ENCODE measurements at places on chromosomes 5 and 9.
A peak's percentile ranks its signal among the peaks of the same experiment; 100 is the strongest.

DNA sequence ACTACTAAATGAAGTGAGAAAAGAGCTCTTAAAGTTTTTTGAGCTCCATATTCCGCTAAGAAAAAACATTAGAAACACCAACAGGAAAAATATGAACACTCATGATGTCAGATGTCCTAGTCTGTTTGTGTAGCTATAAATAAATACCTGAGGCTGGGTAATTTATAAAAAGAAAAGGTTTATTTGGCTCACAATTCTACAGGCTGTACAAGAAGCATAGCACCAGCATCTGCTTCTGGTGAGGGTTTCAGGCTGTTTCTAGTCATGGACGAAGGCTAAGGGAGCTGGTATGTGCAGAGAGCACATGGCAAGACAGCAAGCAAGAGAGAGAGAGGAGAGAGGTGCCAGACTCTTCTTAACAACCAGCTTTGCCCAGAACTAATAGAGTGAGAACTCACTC, 186.2 kb downstream of the PLK2 start:
- DNase-seq = no peak

GRCh38 chr9:133999851-134000265, 7.7 kb upstream of the VAV2 start:
- DNase-seq = peak; percentile 79

DNA sequence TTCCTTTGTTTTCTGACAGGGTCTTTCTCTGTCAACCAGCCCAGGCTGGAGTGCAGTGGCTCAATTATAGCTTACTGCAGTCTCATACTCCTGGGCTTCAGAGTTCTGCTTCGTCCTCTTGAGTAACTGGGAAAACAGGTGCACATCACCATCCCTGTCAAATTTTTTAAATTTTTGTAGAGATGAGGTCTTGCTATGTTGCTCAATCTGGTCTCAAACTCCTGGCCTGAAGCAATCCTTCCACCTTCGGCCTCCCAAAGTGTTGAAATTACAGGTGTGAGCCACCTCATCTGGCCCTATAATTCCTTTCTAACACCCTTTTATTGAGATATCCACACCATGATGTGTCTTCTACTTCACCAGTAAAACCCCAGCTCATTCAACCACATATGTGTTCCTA, 341.6 kb upstream of the PCSK5 start:
- DNase-seq = no peak

DNA sequence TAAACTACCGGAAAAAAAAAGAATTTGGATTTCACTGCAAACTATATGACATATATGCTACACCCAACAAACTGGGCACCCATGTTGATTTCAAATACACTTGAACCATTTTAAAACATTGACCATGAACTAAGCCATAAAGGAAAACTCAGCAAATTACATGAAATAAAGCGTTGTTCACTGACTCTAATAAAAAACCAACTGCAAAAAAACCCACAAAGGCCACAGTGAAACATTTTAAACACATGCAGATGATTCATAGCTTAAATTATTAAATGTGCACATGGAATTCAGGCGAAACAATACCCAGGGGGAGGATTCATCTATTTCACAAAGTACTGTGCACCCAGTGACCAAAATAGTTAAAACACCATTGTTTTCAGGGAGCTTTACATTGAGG, 33.3 kb downstream of the MTRR start:
- DNase-seq = no peak

DNA sequence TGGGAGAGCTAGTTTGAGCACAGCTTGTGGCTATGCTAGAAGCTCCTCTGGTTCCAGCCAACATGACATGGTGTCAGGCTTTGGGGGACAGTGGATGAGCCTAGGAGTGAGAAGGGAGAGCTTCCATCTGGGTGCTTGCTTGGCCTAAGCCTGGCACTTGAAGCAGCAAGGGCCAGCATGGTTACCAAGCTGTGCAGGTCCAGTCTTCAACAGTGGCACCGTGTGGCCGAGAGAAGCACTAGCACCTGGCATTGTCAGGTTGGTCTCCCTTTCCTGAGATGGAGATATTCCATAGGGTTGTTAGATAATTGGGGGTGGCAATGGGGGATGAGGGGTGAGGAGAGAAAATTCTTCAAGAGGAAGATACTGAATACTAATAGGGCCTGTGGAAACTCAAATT, 261.9 kb downstream of the PBX3 start:
- DNase-seq = no peak

DNA sequence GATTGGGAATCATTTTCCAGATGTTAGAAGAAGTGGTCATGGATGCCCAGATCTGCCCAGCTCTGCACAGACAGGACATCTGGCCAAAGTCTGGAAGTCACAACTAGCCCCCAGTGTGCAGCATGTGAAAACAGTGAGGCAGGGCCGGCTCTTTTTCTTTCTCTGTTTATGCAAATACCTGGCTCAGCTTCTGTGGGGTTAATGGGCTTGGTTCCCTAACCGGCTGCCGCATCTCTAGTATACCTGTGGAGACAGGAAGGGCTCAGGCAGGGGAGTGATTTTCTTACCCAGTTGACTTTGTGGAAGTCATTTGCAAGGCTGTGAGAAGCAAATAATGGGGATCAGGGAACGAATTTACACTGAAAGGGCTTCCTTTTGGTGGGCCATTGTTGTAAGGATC, 254.8 kb upstream of the PANK3 start:
- no peak for DNase-seq

DNA sequence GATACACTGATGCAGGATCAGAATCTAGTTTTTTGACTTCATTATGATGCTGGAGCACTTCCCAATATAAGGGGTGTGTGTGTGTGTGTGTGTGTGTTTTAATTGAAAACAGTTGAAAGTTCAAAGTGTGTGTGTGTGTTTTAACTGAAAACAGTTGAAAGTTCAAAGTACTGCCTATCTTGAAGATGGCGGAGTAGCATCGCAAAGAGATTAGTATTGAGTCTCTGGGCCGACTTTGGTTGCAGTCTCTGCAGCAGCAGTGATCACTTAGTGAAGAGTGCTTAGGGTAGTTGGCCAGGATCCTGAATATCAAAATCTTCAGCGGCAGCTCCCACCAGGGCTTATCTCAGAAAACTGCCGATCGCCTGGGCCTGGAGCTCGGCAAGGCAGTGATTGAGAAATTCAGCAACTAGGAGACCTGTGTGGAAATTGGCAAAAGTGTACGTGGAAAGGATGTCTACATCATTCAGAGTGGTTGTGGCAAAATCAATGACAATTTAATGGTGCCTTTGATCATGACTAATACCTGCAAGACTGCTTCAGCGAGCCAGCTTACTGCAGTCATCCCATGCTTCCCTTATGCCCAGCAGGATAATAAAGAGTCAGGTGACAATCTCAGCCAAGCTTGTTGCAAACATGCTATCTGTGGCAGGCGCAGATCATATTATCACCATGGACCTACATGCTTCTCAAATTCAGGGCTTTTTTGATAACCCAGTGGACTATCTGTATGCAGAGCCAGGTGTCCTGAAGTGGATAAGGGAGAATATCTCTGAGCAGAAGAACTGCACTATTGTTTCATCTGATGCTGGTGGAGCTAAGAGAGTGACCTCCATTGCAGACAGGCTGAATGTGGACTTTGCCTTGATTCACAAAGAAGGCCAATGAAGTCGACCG, 7.3 kb upstream of the SCAI start:
- no peak for DNase-seq

GRCh38 chr5:172144931-172145869, 42.8 kb downstream of the STK10 start:
- no peak for DNase-seq

DNA sequence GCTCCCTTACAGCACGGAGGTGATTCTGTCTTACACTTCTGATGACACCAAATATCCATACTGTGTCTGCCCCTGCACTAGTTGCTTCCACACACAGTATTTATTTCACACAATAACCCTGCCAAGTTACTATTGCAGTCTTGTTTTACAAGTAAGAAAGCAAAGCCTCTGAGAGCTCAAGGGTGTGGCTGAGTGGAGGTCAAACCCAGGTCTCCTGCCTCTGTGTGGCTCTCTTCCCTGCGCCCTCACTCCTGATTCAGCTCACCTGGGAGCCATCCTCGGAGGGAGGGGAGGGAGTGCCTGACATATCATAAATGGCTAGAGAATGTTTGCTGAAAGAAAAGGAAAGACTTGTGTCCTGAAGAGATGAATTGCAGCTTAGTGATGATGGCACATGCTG, 41.0 kb downstream of the MVB12B start:
- DNase-seq = no peak

- no peak for DNase-seq
Measured at GRCh38 chr5:146283344-146283761, 55.3 kb upstream of the POU4F3 start.

GRCh38 chr9:124758061-124758460, 13.1 kb downstream of the NR6A1 start:
- no peak for DNase-seq

DNA sequence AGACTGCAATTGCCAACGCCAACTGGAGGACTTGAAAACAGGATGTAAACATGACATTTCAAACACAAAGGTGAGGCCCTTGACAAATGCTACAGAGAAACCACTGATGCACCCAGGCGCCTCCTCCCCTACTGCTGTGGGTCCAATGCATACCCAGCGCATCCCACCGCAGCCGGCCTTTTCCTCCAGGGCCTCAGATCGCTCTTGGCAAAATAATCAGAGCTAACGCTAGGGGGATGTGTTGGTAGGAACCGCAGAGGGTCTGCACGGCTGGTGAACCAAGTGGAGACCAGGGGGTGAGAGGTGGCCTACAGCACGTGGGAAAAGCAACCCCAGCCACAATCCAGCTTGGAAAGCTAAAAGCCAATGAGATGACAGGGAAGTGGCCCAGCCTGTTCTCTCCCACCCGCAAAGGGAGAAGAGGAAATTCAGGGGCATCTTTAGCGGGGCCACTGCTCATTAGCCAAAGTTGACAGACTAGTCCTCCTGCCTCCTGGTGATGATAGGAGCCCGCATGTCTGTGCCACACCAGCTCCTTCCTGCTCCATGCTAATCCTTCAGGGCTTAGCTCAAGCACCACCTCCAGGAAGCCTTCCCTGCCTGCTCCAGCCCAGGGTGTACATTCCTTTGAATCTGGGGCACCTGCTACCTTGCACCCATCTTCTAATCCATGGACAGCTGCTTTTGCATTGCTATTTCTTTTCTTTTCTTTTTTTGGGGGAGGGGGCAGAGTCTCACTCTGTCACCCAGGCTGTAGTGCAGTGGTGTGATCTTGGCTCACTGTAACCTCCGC, 5.9 kb downstream of the FAM163B start:
- DNase-seq = no peak

GRCh38 chr9:5612185-5612530, 16.7 kb upstream of the RIC1 start:
- DNase-seq = no peak

DNA sequence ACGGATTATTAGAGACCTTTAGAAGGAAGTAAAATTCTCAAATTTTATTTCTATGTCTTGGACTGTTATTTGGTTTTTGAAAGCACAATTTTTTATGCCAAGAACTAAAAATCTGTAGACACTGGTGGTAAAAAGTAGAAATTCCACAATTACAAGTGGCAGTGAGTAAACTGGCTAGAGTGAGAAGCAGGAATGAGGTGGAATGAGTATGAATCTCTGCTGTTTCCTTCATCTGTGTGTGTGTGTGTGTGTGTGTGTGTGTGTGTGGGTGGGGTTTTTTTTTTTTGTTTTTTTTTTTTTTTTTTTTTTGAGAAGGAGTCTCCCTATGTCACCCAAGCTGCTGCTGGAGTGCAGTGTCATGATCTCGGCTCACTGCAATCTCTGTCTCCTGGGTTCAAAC, 94.2 kb downstream of the TLE4 start:
- no peak for DNase-seq

DNA sequence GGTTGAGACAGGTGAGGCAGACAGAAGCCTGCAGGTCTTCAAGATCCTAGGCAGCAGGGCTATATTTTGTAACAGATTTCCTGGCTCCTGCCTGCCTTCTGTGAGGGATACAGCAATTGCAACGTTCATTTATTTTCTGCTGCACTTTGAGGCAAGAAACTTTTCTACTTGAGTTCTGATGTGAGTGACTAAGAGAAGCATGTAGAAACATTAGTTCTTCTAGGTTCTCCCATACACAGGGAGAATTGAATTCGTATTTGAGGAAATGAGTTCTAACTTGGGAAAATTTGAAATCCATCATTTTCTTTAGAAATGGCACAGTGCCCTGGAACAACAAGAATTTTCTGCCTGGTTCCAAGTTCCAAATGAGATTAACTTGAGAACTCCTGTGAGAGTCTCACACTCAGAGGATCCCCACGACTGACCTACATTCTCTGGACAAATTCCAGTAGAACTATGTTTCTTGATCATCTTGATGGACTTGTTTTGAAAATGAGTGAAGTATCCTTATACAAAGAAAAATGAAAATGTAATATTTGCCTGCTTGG, 15.0 kb downstream of the MAMDC2 start:
- DNase-seq = no peak

DNA sequence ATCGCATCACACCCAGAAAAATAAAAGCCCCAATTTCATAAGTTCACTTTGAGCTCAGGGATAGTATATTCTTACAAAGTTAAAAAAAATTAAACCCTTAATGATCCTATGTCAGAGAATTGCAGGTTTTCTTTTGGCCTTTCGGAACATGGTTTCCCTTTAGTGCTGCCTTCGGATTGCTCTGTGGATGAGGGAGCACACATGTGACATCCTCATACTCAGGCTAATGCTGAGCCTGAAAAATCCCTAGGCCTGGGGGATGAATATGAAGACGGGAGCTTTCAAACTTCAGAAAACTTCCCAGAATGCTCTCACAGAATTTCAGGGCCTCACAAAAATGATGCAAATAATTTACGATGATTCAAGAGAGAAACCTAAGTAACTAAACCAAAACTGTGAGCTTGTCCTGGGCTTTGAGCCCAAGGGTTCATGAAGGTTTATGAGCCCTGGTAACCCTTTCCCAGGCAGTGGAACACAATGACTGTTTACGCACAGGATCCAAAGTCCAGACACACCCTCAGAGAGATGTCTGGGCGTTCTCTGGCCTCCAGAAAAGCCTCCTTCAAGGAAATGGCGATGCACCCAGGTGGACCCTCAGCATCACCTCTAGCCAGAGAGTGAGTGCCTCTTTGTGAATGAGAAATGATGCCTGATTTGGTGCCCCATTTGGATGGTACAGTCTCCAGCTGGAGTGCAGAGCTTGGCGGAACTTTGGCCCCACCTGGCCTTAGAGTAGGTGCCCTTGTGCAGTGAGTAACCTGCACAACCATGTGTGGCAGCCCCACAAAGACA, 145.4 kb downstream of the ENTREP1 start:
- DNase-seq = no peak

DNA sequence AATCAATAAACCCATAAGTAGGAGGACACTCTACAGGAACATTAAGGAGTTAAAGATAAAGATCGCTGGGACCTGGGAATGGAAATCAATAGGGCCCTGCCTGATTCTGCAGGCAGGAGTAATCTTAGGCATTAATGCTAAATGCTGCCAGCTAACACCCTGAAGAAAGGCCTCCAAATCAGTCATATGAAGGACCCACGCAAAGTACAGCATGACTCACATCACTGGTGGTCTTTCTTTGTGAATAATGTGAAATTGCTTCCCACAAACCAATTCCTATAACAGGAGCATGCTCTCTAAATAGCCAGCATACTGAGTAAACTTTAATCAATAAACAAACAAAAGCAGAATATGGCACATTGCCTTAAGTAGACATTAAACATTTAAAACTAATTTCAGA, 172.3 kb downstream of the SEMA5A start:
- DNase-seq = no peak

GRCh38 chr9:90515510-90515909, 127.1 kb downstream of the DIRAS2 start:
- DNase-seq = no peak

All from right hindlimb (tissue), 1 donor.